Activated CD4-positive, CD25-positive, alpha-beta regulatory T cell treated with anti-CD3 and anti-CD28 coated beads, Interleukin-2, amount 50 U/mL, for 16 hours (primary cell): ENCODE measurements at places on chromosomes 1 and 21.
A peak's percentile ranks its signal among the peaks of the same experiment; 100 is the strongest.

DNA sequence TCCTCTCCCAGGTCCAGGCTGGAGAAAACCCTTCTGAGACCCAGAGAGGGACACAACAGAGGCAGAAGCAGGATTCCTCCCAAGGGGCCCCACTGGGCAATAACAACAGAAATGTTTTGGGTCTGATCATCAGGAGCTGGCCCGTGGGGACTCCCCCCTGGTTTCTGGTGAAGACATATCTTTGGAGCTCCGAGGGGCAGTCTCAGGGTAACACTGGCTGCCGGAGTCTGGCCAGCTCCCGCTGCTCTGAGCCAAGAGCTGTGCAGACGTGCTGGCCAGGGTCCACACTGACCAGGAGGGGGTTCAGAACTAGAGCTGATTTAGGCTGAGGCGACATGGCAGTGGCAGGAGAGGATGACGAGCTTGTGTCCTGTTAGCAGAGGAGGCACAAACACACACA is 13.1 kb downstream of the ECE1 start:
- DNase-seq = no peak

- DNase-seq = no peak
Observed at GRCh38 chr1:203671521-203672278, 45.1 kb downstream of the ATP2B4 start.

GRCh38 chr1:56189946-56190805 is 389.2 kb downstream of the PLPP3 start:
- DNase-seq = no peak

DNA sequence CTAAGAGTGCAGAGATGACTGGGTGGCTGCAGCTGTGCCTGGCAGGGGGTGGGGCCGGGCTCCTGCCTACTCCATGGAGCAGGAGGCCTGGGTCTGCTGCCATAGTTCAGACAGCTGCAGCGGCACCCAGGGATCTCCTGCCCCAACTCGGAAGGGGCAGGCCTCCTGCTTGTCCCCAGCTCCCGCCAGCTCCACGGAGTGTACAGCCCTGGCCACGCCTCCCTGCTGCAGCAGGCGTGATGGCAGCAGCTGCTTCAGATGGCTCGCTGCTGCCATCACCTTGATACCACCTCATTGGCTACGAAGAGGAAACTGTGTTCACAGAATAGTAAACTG is 35.9 kb downstream of the ACTL8 start:
- DNase-seq = no peak

- DNase-seq = no peak
Observed at GRCh38 chr1:99599678-99600175, 46.2 kb upstream of the PALMD start.

DNA sequence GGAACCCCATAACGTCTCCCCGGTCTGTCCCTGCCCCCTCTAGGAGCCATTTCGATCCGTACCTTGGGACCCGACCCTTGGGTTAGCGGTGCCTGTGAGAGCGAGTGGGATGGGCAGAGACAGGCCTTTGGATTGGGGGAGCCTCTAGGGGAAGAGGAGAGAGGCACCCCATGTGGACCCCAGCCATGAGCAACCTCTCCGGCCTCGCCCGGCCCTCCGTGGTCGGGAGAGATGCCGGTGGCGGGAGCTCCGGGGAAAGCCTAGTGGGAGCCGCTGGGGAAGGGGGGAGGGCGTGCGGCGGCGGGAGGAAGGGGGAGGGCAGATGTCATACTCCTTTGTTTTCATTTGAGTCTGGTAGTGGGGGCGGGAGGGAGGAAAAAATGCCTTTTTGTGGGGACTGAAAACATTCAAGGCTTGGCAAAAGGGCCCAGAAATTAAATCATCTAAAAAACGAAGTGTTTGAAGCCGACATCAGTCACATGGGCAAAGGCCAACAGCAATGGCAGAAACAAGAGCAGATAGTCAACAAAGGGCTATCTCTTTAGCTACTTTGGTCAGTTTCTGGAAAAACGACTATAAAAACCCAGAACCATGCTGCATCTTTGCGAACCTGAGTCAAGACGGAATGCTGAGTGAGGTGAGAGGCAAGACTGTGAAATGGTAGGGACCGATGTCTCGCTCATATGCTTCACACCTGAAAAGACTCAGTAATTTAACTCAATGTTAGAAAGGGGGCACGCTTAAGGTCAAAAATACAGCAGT is 758 bp downstream of the PTBP2 start:
- DNase-seq = no peak

- DNase-seq = no peak
Observed at GRCh38 chr1:50982611-50983010, 12.6 kb downstream of the CDKN2C start.

DNA sequence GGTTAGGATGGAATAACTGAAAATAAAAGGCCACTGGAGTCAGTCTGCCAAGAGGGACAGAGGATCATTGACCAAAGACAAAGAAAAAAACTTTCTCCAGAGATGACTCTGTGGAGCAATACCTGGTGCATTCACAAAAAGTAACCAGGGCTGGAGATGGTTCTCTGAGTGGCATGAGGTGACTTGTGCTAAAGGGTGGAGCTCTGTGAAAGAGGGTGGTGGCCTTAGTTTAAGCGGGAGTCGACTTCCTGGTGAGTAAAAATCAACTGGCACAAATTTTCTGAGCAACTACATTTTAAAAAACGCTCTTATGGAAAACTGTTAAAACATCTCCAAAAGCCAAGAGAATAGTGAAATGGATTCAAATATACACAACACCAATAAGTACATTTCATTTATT is 10.0 kb downstream of the NHLH2 start:
- DNase-seq = no peak

DNA sequence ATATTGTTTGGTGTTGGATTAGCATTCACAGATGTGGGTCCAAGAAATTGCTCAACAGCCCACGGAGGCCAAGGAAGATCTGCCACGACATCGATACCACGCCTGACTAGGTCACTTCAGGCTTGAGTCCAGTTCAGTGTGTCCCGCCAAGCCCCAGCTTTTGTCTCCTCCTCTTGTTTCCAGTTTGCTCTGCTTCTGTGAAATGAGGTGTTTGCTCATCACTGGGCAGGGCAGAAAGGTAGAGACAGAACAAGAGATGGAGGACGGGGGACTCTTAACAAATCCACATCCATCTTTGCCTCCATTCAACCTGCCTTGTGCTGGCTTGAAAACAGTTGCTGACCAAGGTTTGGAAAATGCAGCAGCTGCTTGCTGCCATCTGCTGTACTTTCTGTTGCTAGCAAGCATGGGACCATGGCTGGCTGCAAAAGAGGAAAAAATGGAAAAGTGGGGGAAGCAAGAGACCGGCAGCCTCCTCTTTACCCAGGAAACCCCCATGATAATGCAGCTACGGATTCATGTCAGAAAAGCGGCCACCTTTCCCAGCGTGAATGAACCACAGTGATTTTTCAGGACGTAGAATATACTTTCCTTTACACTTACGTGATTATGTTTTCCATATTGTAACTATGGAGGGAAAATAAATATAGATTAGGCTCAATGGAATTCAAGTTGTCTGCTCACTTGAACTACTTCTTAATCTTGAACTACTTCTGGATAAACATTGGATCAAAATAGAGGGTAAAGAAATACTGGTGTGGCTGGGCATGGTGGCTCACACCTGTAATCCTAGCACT is 80.2 kb upstream of the GREM2 start:
- no peak for DNase-seq

- DNase-seq = no peak
Observed at GRCh38 chr1:51264451-51264850, 28.4 kb downstream of the RNF11 start.

DNA sequence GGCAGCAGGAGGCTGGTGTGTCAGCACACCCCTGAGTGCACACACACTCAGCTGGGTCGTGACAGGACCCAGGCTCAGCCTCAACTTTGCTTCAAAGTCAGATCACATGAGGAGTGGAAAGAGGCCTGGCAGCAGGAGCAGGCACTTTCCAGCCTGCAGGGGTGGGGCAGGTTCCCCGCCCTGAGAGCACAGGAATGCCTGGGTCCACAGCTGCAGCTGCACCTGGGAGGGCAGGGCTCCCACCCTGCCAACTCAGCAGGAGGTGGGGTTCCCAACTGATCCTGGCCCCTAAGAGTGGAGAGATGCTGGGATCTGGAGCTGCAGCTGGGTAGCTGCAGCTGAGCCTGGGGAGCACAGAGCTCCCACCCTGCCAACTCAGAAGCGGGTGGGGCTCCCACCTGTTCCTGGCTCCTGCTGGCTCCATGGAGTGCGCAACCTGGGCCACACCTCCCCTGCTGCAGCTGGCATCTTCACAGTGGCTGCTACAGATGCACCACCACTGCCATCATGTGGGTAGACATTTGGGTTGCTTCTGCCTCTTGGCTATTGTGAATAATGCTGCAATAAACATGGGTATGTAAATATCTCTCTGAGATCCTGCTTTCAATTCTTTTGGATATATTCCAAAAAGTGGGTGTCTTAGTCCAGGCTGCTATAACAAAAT is 415.4 kb downstream of the TTLL7 start:
- DNase-seq = no peak

DNA sequence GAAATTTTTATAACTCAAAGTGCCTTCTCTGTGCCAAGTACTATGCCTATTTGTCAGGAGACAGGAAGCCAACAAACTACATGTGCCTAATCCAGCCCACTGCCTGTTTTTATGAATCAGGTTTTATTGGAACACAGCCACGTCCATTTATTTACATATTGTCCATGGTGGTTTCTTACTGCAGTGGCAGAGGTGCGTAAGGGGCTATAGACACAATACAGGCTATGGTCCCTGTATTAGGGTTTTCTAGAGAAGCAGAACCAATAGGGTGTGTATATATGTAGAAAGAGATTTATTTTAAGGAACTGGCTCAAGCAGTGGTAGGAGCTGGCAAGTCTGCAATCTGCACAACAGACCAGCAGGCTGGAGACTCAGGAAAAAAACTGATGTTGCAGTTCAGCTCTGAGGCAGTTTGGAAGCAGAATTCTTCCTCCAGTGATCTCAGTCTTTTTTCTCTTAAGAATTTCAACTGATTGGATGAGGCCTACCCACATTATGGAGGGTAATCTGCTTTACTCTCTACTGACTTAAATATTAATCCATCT is 15.4 kb downstream of the PPIE start:
- DNase-seq = no peak

GRCh38 chr1:244801246-244801645 is 34.2 kb upstream of the COX20 start:
- peak; percentile 9 for DNase-seq

DNA sequence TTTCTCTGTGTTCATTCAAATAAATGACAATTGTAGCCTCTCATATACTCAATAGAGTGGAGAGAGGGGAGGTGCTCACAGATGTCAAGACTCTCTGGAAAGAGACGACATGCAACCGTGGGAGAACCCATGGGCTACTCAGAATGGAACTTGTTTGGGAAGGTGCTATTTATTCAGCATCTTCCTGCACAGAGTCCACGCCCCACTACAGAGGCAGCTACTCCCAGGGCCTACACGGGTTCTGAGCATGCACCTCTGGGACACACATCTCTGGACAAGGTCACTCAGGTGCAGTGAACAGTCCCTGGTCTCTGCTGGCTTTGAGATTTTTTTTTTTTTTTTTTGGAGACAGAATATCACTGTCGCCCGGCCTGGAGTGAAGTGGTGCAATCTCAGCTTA is 64.1 kb downstream of the NID1 start:
- no peak for DNase-seq

GRCh38 chr1:11703357-11704193 is 12.1 kb downstream of the DRAXIN start:
- DNase-seq = no peak

DNA sequence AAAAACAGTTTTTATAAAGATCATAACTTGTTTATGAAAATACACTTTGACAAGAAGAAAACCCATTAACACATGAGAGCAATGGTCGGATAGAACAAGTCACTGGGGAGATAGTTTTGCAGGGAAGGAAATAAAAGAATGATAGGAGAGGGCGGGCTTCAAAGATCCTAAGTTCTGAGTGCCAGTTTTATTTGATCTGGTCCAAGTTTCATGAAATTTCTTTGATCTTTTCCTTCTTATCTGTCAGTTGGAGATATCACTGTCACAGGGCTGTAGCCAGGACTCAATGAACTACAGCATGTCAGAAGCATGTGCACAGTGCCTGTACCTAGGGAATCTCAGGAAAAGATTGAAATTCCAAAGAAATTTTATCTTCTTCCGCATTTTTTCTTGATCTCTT is 36.5 kb downstream of the CHRM3 start:
- DNase-seq = no peak

DNA sequence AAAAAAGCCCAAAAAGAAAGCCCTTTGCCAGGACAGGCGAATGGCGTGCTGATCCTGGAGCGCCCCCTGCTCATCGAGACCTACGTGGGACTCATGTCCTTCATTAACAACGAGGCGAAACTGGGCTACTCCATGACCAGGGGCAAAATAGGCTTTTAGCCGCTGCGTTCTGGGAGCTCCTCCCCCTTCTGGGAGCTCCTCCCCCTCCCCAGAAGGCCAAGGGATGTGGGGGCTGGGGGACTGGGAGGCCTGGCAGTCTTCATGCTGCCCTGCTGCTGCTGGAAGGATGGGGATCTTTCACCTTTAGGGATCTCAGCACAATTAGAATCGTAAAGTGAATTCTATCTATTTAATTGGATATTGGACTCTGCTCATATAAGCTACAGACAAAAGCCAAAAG is 3.6 kb downstream of the TPRG1L start:
- DNase-seq = no peak

DNA sequence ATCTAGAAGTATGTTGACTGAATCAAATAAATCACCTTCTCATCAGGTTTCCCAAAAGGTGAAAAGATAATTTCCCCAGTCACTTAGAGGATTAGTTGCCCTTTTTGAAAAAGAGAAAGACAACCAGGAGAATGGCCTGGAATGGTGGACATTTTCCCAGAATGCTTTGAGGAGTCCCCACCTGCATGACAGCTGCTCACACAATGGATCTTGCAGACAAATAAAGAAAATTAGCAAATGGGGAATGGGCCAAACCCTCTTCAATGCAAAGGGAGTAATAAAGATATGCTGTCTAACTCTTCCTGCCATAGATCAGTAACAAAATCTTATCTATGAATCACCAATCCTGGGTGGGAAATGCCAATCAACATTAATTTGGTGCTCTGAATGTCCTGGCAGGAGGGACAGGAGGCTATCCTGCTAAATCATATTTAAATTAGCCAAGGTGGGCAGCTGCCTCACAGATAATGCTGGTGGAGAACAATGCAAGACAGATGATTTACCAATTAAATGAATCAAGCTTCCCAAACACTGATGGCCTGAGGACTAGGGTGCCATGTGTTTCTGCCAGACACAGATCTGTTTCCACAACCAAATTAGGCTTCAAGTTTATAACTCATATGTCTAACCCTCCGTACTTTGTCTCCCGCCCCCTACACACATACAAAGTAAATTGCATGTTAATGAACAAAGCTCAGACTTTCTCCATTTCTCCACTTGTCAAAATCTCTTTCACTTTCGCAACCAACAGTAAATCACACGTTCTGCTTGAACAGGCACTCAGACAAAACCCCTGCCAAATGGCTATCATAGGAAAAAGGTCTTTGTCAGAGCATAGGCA is 488.0 kb upstream of the PLXNA2 start:
- DNase-seq = no peak

GRCh38 chr1:153563483-153563901 is 2.2 kb downstream of the S100A2 start:
- no peak for DNase-seq
